ENCODE measurements at places on chromosomes 12 and 14. TPM values are rescaled to one million over a fixed set of nuclear protein-coding genes. Genes with fewer than 3 reads are reported as not detected.
A peak's percentile ranks its signal among the peaks of the same experiment; 100 is the strongest.

Gene ACSS3
- not detected for total RNA-seq

Gene SLCO1B1
- 0.12 TPM for total RNA-seq

Gene LUM
- not detected for total RNA-seq

Gene TMEM63C
- total RNA-seq = 1.5 TPM

- DNase-seq = peak; percentile 60
Measured at GRCh38 chr14:49861699-49862088, 9.1 kb upstream of the NEMF start.

Data from T-cell (primary cell).